Frontal cortex (tissue), 4 donors: ENCODE measurements at places on chromosomes 7 and 10.

DNA sequence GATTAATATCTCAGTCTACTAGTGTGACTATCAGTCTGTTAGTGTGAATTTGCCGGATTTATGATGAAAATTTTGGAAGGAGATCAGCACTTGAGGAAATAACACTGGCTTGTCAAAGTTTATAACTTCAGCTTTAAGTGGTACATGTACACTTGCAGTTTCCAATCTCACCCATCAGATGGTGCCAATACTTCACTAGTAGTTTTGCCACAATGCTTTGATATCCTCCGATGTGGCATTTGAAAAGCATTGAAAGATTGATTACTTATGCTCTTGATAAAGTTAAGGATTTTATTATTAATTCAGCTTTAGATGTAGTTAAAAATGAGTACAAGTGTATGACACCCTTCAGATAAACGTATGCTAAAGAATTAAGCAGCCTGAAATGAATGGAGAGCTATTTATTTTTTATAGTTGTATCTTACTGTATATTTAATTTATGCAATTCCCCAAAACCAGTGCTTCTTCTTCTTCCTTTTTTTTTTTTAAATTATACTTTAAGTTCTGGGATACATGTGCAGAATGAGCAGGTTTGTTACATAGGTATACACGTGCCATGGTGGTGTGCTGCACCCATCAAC, 98.2 kb downstream of the ANLN start:
- DNase-seq, result peak; percentile 18

- no peak for DNase-seq
Measured at GRCh38 chr10:4671451-4672145, 154.4 kb upstream of the AKR1E2 start.

GRCh38 chr7:24637706-24638105, 64.5 kb downstream of the PALS2 start:
- DNase-seq, result no peak

GRCh38 chr7:137881607-137882260, 35.0 kb upstream of the DGKI start:
- DNase-seq, result no peak

- no peak for DNase-seq
Measured at GRCh38 chr10:21150166-21150565, 253.1 kb upstream of the NEBL start.

- DNase-seq, result no peak
Measured at GRCh38 chr7:45574669-45575500, 717 bp downstream of the ADCY1 start.

GRCh38 chr7:145265180-145265579, 429.3 kb upstream of the TPK1 start:
- no peak for DNase-seq

GRCh38 chr10:129710510-129710847, 243.4 kb downstream of the MGMT start:
- DNase-seq, result no peak

GRCh38 chr10:130189608-130190054, 53.4 kb downstream of the GLRX3 start:
- DNase-seq, result no peak

DNA sequence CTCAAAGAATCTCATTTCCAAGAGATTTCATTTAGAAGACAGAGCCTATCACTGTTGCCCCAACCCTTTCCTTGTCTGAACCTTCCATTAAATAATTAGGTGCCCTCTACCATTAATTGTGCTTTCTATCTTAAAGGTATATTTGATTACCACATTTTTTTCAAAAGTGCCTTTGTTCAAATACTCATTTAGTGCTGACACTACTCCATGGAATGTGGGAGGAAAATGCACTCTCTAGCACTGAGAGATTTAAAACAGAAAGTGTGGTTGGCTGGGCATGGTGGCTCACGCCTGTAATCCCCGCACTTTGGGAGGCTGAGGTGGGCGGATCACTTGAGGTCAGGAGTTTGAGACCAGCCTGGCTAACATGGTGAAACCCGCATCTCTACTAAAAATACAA, 119.8 kb downstream of the CACNA2D1 start:
- DNase-seq, result no peak

GRCh38 chr7:93821463-93821862, 69.1 kb downstream of the TFPI2 start:
- DNase-seq, result no peak

GRCh38 chr7:93890041-93890463, 501 bp downstream of the TFPI2 start:
- no peak for DNase-seq

DNA sequence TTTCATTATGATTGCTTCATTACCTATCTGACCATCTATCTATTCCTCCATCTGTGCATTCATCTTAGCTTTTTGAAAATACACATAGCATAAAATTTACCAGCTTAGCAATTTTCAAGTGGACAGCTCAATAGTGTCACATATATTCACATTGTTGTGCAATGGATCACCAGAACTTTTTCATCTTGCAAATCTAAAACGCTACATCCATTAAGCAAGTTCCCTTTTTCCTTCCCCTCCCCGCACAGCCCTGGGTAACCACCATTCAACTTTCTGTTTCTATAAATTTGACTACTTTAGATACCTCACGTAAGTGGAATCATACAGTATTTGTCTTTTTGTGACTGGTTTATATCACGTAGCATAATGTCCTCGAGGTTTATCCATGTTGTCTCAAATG, 78.0 kb upstream of the ADRB1 start:
- no peak for DNase-seq

DNA sequence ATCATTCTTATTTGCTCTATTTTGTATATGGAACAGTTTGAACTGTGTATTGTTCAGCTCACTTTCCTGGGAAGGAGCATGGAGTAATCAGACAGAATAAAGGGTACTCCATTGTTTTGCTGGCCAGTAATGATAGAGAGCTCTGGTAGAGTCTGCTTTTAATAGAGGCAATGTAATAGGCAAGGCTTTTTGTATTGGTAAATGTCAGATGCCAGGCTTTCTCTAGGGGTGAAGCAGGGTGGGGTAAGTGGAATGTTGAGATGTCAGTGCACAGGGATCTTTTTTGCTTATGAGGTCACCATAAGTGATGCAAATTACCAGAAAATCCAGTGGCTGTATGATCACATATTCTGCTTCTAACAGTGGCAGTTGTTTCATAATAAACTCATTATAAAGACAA, 1088.3 kb upstream of the SORCS1 start:
- DNase-seq, result no peak

GRCh38 chr10:118107541-118107940, 60.8 kb upstream of the RAB11FIP2 start:
- no peak for DNase-seq

DNA sequence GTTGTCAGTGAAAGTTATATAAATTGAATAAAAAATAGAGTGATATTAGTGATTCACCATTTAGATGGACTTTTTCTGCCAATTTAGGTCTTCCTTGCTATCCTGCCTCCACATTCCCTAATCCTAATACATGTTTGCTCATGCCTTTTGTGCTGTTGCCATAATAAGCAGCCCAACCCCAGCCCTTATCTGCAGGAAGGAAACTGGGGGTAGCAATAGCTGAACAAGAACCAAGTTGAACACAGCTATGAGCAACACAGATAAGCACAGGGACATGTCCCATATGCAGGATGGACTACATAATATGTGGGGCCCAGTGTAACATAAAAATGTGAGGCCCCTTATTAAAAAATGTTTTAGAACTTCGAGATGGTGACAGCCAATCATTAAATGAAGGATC, 91.2 kb upstream of the AHR start:
- DNase-seq, result no peak

DNA sequence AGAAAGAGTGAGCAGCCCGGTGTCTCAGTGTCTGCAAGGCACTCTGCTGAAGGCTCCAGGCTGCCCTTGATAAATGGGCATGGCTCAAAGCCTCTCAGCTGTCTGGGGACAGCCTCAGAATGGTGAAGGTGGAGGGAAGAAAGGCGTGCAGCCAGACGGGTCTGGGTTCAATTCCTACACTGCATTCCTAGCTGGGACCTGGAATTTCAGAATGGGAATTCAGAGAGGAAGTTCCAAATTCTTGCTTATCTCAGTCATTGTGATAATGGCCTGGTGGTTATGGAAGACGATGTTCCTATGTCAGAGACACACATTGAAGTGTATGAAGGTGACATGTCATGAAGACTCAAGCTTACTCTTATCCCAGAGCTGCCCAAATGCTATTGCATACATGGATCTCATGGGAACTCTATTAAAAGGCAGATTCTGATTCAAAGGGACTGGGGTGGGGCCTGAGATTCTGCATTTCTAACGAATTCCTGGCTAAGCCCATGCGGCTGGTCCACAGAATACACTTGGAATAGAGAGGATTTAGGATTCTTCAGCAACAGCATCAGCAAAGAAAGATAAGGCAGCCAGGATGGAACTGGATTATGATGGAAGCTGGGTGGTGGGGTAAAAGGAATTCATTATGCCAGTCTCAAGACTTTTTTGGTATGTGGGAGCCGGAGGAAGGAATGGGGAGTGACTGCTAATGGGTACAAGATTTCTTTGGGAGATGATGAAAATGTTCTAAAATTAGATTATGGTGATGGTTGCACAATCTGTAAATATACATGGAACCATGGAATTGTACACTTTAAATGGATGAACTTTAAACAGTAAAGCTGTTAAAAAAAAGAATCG, 82.6 kb upstream of the ZMIZ1 start:
- DNase-seq, result no peak

DNA sequence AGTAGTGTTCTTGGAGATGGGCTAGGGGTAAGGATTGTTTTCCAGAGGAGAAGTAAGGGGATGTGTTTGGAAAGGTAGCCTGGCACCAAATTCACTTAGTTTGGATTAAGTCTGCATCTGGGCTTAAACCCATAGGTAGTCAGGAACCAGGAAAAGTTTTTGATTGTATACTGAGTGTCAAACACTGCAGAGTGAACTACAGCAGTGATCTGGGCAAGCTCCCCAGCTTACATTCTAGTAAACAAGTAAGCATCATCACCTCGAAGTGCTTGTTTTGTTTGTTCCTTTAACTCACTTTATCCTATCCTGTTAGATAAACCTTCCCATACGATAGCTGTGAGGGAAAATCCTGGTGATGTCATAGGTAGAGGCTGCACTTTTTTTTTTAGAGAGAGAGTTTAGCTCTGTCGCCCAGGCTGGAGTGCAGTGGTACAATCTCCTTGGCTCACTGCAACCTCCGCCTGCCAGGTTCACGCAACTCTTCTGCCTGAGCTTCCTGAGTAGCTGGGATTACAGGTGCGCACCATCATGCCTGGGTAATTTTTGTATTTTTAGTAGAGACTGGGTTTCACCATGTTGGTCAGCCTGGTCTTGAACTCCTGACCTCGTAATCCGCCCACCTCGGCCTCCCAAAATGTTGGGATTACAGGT, 2.4 kb downstream of the RPS24 start:
- DNase-seq, result no peak

- DNase-seq, result no peak
Measured at GRCh38 chr10:114609518-114610426, 48.3 kb downstream of the ABLIM1 start.

GRCh38 chr10:99444383-99445045, 14.1 kb upstream of the GOT1 start:
- no peak for DNase-seq

DNA sequence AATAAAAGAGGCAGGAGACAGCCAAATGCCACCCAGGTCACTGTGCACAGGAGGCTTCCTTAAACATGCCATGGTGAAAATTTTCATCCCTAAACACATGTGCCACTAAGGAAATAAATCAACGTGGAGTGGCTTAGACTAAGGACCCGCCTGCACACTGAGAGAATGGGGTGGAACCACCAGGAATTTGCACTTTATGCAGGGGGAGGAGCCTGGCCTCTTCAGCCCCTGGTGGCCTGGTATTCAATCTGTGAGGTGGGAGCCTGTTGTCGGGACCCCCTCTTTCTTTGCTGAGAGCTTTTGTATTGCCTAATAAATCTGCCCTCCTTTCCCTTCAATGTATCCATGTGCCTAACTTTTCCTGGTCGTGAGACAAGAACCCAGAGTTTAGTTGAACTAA, 204.6 kb upstream of the NRP1 start:
- no peak for DNase-seq

- no peak for DNase-seq
Measured at GRCh38 chr10:1556496-1556895, 180.8 kb downstream of the ADARB2 start.

GRCh38 chr10:123761666-123762230, 95.6 kb downstream of the GPR26 start:
- no peak for DNase-seq
